Kidney glomerular epithelial cell (primary cell): ENCODE measurements at places on chromosomes 16 and 17.
A peak's percentile ranks its signal among the peaks of the same experiment; 100 is the strongest.

- DNase-seq, result no peak
Observed at GRCh38 chr16:23318639-23319038, 16.5 kb downstream of the SCNN1B start.

DNA sequence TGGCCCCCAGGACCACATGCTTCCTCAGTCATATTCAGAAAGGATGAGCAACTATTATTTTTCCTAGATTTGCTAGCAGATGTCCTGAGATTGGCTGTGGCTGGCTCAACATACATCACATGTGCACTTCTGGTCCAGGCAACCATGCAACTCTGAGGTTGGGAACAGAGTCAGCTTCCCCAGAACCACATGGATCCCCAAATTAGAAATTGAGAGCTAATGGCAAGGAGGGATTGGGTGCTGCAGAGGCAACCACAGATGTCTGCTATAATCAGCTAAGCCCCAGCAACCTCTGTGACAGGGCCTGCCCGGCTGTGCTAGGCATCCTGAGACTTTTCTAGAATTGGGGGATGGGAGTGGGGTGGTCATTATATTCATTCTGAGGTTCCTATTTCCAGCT is 33.8 kb upstream of the CLEC18A start:
- DNase-seq, result no peak

DNA sequence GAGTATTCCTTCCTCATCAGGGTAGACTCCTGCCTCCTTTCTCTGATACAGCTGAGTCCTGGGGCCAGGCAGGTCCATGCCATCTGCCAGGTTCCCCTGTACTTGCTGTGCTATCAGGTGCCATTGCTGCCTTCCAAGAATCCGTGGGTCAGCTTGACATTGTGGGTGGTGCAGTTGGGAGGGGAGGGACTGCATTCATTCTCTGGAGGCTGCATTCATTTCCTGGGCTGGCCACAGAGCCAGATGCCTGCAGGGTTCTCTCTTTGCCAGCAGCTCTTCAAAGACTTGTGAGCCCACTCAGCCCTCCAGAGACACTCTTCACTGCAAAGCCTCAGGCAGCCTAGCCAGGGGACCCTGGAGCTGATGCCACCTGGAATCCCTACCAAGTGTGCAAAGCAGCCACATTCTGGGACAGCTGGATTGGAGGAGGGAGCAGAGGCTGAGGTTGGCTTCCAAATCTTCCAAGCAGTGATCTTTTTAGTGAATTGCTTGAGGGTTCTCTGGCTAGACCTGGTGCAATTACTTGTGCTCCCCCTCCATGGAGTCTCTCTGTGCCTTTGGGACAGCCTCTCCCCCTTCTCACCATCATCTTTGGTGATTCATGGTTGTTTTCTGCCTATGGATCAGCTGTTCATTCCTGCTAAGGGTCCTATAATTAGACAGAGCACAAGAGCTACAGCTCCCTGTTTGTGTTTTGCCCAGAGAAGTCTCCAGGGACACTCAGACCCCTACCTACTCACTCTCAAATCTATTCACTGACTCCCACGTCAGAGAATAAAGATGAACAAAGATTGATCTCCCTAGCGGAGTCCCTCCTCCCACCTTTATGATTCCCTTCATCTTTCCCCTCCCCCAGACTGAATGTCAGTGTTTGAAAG is 20.9 kb downstream of the ANKFN1 start:
- no peak for DNase-seq

DNA sequence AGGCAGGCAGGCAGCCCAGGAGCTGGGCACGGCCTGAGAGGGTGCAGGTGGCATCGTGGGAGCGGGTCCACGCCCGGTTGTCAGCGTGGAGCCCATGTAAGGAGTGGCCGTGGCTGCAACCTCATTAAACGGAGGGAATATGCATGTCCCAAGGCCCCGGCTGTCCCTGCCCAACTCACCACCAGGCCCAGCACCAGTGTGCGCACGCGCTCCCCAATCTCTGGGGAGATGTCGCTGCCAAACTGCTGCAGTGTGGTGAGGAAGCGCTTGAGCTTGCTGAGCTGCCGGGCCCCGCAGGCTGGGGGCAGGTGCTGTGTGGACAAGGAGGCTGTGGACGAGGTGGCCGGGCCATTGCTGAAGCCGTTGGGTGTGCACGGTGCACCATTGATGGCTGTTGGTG is 25.6 kb upstream of the PABPN1L start:
- DNase-seq, result no peak

DNA sequence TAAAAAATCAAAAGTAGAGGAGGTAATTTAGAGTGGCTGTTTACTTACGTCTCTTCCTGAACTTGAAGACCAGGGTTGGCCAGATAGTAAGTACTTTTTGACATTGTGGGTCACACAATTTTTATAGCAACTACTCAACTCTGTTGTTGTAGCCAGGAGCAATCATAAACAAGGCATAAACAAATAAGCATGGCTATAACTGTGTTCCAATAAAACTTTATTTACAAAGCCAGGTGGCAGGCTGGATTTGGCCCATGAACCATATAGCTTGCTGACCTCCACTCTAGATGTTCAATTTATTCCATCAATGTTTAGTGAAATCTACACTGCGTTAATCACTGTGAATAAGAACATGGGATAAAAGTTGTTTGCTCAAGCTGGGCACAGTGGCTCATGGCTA is 500.4 kb upstream of the ERCC4 start:
- DNase-seq, result no peak

- no peak for DNase-seq
Observed at GRCh38 chr16:8048433-8048832, 541.9 kb downstream of the TMEM114 start.

- peak; percentile 27 for DNase-seq
Observed at GRCh38 chr16:67719778-67720144, 645 bp upstream of the GFOD2 start.

DNA sequence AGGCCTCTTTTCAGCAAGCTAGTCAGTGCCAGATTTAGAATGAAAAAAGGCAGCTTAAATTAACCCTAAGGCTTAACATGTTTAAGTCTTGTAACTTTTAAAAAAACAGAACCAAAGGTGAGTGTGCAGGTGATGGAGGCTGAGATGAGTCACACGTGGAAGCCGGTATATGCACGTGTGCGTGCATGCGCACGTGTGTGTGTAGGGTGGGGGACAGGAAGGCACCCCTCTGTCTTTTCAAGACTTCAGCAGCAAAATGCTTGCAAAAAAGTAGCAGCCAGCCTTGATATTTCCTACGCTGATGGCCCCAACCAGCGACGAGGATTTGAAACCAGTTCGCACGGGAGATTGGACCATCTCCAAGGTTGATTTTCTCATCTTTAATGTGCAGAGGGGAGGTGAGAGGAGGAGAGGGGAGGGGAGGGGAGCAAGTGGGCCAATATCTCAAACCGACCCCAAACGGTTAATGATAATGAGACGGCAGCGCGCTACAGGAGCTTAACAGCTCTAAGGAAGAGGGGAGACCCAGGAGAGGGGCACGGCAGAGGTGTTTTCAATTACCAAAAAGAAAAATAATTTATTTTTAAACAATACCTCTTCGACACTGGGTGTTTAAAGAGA is 154.7 kb downstream of the ZNF423 start:
- DNase-seq, result no peak

DNA sequence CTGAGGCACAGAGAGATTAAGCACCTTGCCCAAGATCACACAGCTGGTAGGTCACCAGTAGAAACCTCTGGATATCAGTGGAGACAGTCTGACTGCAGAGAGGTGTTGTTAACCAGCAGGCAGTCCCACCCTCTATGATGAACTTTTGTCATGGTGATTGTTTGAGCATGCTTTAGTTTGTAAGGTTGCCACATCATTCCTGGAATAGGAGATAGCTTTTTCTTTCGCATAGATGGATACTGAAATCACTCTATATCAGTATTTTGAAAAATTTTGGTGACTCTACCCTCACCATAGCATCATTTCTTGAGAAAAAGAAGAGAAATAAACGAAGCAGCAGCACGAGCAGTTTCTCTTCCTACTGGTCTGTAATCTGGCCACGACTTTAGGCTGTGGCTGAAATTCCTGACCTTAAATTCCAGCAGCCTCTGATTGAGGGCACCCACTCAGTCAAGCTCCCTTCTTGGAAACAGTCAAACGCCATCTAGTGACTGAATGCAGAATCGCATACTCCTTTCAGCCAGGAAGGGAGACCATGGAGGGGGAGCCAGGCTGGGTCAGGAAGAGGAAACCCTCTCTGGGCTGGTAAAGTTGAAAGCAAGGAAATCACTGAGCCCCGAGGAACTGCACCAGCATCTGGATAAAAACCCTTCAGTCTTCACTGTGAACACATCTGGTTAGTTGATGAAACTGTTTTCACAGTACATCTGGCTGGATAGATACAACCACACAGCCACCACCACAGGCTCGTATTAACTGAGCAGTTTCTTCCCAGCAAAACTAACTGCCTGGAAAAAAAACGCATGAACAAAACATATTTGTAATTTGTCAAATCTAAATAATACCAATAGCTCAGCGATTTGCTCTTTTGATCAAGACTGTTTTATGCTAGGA is 108.5 kb upstream of the XYLT1 start:
- DNase-seq, result peak; percentile 27

- DNase-seq, result no peak
Observed at GRCh38 chr16:53968454-53968853, 264.5 kb downstream of the FTO start.

GRCh38 chr16:2915196-2915929 is 3.6 kb downstream of the FLYWCH1 start:
- DNase-seq, result no peak

DNA sequence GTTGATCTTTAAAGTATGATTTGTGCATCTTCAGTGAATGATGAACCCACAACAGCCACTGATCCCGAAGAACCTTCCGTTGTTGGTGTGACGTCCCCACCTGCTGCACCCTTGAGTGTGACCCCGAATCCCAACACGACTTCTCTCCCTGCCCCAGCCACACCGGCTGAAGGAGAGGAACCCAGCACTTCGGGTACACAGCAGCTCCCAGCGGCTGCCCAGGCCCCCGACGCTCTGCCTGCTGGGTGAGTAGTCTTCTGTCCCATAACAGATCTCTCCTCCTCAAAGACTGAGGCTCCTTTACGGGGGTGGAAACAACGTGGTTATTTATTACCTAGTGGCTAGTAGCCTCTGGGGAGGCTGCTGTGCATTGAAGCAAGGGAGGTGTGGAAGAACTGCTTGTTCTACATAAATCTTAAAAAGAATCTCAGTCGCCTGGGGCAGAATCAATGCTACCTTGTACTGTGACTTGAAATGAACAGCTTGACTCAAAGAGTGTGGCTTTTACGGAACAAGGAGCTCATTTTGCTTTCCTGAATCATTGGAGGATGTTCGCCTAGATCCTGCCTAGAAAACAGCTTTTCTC is 63.0 kb upstream of the CLEC18A start:
- DNase-seq, result peak; percentile 88

GRCh38 chr16:10612649-10613179 is 32.3 kb upstream of the EMP2 start:
- no peak for DNase-seq
